ENCODE measurements at places on chromosomes 6 and 20.

DNA sequence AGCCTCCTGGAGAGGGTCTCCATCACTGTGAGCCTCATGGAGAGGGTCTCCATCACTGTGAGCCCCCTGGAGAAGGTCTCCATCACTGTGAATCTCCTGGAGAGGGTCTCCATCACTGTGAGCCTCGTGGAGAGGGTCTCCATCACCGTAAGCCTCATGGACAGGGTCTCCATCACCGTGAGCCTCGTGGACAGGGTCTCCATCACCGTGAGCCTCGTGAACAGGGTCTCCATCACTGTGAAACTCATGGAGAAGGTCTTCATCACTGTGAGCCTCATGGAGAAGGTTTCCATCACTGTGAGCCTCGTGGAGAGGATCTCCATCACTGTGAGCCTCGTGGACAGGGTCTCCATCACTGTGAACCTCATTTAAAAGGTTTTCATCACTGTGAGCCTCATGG lies 140.0 kb downstream of the ERMARD start:
- DNase-seq = no peak

DNA sequence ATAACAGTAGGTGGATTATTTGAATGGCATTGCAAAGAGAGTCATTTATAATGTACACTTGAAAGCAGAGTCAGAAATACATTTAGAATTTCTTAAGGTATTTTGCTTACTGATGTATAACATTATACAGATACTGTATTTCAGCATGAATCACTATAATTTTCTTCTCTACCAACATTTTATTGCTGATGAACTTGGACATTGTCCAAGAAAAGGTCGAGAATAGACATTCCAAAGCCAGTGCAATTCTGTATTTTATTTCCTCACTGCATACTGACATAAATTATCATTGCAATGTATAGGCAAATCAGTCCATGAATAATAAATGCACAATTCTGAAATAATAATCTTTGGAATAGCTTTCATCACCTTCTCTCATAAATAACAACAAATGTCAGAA lies 1420.0 kb upstream of the EYS start:
- no peak for DNase-seq

DNA sequence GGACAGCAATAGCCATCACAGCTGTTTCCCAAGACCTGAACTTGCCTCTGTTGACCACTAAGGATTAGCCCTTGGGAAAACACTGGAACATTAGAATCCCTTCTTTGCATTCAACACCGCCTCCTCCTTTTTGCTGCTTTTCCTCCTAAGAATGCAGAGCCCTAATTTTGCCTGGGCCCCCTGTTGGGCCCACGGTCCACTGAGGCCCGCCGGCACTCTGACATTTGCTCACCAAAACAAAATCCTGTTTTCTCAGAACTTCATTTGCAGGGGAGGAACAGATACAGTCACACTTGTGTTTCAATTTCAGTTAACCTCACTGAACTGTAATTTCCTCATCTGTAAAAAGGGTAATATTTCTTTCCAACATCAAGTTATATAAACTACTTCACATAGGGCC lies 116.0 kb upstream of the JARID2 start:
- DNase-seq = no peak

DNA sequence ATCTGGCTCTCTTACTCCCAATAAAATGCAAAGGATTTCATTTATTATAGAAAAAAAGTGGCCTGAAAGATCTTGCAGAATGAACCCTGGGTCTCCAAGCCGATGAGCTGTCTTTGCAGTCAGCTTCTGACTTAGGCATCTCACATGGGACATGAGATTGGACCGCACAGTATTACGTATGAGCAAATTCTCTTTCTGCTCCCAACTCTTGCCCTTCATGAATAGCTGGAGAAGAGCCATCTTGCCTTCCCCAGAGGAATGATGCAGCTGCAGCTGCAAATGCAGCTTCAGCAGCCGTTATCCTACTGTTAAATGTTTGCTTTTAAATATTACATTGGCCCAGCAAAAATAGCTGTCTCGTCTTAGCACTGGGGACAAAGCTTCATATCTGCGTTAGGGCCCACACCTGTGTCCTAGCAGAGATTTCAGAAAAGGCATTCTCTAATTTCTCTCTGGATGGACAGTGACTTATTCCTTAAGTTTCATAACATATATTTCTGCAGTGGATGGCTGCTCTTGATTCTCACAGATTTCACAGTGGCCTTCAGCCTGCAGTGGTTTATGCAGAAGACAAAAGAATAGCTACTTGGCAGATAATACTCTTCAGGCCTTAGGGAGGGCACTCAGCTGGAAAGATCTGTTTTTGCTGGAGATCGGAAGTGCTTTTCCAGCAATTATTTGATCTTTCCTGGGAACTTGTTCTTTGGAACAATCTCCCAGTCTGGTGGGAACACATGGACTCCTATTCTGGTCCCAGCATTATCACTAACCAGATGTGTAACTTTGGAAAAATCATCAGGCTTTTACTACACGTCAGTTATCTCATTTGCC lies 129.2 kb downstream of the FYN start:
- DNase-seq = no peak
